ENCODE measurements at places on chromosomes 2 and 18.

DNA sequence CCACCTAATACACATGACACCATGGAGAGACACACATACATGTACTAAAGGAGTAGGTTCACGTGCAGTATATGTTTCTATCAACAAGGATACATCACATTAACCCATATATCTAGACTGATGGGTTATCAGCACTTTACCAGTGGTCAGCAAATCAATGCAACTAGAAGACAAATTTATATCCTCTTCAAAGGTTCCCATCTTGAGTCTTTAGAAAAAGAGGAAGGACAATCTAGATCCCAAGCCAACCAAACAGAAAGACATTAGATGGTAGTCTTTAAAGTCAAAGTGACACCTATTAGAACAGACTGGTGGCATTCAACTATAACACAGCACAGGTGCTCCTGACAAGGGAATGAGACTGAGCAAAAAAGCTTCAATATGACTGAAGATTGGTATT is 13.8 kb upstream of the SERTAD2 start:
- no peak for DNase-seq

GRCh38 chr2:45889053-45889452 is 237.6 kb downstream of the PRKCE start:
- no peak for DNase-seq

DNA sequence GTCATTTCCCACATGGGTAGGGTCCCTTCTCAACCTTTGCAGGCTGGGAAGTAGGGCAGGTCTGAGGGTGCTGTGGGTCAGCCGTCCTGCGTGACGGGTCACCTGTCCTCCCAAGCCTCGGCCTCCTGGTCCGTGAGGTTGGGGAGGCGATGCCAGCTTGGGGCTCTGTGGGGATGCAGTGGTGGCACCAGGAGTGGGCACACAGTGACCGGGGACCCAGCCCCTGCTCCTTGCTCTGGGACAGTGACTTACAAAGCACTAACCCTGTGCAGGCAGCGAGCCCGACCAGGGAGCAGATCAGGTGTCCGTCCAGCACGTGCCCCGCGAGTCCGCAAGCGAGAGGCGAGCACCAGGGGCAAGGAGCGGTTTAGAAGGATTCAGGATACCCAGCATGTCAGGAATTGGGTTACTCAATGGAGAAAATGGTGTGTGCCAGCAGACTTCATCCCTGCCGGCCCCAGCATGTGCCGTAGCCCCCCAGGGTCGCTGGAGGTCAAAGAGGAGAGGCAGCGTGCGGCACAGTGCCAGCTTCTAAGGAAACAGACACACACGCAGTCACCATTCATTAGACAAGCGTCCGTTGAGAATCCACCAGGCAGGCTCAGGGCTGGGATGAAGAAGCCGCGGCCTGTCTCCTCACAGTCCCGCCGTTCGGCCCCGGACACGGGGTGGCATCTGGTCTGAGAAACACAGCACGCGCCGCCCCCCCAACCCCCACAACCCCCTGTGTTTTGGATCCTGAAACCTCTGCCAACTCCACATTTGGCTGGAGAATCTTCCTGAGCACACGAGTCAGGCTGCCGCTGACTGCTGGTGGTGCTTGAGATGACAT is 11.7 kb downstream of the COLEC11 start:
- peak; percentile 31 for DNase-seq

GRCh38 chr2:46332686-46333281 is 35.6 kb downstream of the EPAS1 start:
- no peak for DNase-seq

DNA sequence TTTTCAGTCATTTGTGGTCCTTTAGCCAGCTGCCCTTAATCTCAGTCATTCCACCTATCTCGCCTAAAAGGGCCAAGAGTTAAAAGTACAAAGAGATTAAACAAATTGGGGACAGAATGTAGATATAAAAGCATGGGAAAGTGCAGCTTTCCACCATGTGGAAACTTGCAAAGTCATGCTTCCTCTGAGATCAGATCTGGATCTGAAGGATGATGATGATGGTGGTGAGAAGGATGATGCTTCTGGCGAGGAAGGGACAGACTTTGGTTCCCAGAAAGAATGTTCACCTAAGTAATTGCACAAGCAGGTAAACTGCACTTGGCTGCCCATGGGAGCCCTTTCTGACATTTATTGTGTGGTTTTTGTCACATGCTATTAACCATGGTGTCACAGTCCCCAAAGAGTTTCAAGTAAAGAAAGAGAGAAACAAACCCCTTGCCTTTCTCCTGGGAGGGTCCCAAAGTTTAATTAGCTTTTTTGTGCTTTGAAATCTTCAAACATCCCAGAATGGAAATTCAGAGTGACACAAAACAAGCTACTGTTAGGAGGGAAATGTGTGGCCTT is 34.7 kb downstream of the KLF7 start:
- no peak for DNase-seq

- no peak for DNase-seq
Measured at GRCh38 chr18:68282232-68282631, 432.7 kb downstream of the TMX3 start.

DNA sequence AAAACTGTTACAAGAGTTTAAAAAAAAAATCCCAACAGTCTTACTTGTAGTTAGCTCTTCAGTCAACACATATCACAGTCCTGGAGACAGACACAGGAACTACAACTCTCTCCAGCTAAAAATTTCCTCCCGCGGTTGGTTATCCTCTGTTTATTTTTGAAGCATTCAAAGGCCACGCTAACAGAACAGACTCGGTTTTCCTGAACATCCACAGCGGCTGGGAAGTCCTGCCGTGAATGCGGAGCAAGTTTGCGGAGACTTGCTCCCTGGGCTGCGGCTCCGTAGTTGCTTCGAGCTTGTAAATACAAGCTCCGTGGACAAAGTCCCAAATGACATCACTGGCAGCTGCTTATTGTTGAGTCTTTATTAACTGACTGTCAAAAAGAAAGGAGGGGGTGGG is at the start of gene NCKAP5:
Gene NCKAP5, minus strand, starts transcription at position 292 of the 400 bp plus-strand sequence. CDS start 50,937 bp downstream, outside the sequence.
- peak; percentile 38 for DNase-seq

DNA sequence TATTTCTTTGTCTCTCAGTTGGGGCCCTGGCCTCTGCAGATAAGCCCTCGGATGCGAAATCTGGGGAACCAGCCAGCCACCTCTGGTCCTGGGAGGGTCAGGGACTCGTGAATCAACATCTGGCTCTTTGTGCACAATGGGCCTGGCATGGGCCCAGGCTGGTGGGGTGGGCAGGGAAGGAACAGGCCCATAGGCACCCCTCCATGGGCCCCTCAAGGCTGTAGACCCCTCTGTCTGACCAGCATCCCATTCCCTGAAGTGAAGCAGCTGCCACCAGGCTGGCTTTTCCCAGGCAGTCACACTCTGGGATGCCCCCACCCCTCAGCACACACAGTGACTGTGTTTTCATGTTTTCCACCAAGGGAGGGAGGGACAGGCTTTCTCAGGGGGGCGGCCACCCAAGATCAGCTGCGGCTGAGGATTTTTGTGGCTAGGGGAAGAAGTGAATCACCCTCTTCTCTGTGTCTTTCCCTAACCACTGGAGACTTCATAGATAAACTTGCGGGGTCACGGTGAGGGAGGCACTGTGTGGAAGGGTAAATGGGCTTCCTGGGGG is 166.0 kb downstream of the AGAP1 start:
- no peak for DNase-seq

GRCh38 chr2:79697200-79697599 is 184.3 kb downstream of the CTNNA2 start:
- DNase-seq = no peak

- DNase-seq = no peak
Measured at GRCh38 chr2:235958221-235958930, 209.8 kb downstream of the GBX2 start.

GRCh38 chr2:238702276-238703052 is 145.4 kb upstream of the TWIST2 start:
- DNase-seq = no peak

GRCh38 chr2:170339750-170340692 is 162.1 kb downstream of the MYO3B start:
- DNase-seq = no peak

DNA sequence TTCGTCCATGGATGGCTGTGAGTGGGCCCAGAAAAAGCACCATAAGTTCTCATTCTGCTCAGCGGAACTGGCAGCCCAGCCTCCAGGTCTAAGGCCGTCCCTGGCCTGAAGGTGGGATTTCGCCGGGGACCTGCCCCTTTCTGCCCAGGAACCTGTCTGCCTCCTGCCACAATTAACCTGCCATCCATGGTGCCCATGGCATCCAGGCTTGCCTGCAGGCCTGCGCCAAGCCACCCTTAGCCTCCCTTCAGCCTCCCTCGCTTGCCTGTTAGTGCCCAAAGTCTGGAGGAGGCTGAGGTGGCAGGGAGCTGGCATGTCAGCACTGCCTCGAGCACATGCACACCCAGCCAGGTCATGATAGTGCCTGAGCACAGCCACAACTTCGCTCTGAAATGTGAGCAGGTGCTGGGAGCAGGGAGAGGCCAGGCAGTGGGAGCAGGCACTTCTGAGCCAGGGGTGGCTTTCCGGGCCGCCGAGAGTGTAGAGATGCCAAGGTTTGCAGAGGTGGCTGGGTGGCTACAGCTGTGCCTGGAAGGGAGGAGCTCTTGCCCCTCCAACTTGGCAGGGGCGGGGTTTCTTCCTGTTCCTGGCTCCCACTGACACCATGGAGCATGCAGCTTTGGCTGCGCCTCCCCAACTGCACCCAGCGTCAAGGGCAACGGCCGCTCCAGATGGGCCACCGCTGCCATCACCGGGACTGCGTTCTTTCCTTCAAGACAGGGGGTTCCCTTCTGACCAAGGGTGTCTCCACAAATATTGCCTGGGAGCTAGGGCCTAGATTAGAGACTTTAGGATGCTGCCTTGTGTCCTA is 648.9 kb upstream of the VRK2 start:
- DNase-seq = no peak

DNA sequence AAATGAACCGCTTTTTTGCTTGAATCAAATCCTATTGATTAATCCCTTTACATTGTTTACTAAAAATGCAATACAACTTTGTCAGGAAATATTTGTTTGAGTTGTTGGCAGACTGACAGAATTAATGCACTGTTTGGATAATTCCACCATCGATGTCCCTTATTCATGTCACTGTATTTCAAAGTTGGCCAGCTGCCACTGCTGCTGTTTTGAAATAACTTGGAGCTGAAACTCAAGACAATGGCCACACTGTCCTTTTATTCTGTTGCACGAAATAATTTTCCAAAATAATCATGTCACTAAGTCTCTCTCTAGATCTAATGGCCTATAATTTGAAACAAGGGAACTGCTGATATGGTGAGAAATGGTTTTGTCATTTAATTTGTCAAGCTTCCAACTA is 55.2 kb upstream of the PAX3 start:
- no peak for DNase-seq

DNA sequence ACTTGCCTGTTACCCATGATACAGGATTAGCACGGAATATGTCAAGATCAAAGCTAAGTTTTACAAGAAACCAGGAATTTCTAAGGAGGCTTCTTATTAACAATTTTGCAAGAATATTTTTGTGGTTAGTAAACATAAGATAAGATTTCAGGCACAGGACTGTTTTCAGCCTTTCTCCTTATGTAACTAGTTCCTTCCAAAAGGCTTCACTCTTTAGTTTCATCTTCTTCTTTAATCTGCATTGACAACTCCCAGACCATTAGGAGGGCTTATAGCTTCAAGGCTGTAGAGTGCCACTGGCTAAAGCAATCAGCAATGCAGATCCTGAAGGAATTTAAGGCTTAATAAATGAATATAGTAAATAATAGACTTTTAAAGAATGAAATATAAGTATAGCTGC is 29.3 kb downstream of the SLC14A1 start:
- DNase-seq = no peak

GRCh38 chr2:180978903-180979748 is 1.3 kb upstream of the UBE2E3 start:
- no peak for DNase-seq

GRCh38 chr2:71452565-71452964 is 796 bp upstream of the DYSF start:
- no peak for DNase-seq

GRCh38 chr2:240701736-240702639 is 10.3 kb downstream of the AQP12A start:
- DNase-seq = no peak

- no peak for DNase-seq
Measured at GRCh38 chr18:59218018-59218417, 1.9 kb upstream of the GRP start.

DNA sequence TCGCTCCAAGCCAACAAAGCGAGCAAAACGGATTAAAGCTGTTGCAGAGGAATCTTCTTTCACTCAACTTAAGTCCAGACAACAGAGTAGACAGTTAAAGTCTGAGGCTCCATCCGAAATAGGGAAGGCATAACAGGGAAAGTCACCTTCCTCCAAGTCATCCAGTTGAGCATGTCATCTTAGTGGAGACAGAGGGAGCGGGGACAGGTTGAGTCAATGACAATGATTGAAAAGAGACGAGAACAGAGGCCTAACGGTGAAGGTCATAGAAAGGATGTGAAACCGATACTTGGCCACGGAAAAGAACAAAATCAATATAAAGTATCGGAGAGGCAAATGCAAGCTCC is 455 bp downstream of the C18orf32 start:
- no peak for DNase-seq

DNA sequence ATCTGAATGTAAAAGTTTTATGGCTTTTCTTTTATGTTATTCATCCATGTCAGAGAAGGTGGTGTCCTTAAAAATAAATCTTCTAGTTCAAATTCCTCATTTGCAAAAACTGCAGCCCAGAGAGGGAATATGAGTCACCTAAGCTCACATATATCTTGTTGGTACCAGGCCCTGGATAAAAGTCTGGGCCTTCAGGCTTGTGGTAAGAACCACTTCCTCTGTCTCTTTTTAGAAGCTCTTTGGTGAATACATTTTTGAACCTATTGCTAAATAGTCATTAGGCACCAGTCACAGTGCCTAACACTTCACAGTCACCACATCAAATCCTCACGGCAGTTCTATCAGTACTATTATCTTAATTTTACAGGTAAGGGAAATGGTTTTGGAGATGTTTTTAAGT is 199.2 kb downstream of the KCNS3 start:
- DNase-seq = no peak

DNA sequence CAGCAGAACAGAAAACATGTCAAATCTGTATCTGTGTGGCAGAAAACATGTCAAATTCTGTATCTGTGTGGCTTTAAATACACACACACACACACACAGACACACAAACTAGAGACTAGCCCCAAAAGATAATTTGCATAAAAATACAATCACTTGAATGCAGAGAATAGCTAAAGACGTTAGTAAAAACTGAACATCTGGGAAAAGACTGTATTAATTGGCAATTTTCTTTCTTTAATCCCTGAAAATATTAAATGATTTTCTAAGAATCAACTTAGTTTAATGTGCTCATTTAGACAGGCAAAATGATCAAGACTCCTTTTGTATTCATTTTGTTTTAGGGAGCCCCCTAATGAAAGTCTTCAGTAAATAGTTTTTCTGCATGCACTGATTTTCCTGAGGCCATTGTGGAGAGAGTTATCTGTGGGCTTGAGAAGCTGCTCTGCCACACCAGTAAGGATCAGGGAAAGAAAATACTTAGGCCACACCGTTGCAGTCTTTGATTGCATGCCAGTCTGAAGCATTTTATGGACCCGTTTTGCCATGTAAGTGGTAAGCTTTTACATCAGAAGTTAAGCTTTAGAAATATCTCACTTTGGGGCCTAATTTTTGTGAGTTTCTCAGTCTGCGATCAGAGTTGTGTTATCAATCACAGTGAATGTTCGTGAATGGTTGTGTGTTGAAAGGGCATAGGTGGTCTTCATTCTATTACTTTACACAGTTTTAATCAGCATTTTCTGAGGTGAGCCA is 2.2 kb downstream of the SPATS2L start:
- DNase-seq = no peak

- DNase-seq = no peak
Measured at GRCh38 chr18:53018791-53019190, 678.8 kb downstream of the DCC start.
